ENCODE measurements at places on chromosomes 12 and 14. TPM values are rescaled to one million over a fixed set of nuclear protein-coding genes. Genes with fewer than 3 reads are reported as not detected.
A peak's percentile ranks its signal among the peaks of the same experiment; 100 is the strongest.

GRCh38 chr14:31484754-31485153 is 3.1 kb downstream of the GPR33 start:
- DNase-seq: no peak

DNA sequence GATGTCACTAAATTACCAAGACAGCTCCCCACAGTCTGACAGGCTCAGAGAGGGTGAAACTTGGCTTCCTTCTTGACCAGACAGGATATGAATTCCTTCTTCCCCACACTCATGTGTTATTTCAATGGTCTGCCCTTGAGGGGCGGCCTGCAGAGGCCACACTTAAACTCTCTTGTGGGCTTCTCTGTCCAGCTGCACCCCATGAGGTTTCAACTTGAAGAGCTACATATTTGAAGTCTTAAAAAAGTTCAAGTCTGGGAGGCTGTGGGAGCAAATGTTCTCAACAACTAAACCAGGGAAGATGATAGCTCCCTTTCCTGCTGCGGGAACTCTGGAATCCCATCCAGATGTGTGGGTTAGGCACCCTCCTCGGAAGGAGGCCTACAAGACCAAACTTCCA is 98.3 kb downstream of the TTC7B start:
- DNase-seq: no peak

GRCh38 chr12:65898241-65898640 is 74.0 kb downstream of the HMGA2 start:
- no peak for DNase-seq

GRCh38 chr14:65297744-65298143 is 114.8 kb upstream of the FUT8 start:
- no peak for DNase-seq

DNA sequence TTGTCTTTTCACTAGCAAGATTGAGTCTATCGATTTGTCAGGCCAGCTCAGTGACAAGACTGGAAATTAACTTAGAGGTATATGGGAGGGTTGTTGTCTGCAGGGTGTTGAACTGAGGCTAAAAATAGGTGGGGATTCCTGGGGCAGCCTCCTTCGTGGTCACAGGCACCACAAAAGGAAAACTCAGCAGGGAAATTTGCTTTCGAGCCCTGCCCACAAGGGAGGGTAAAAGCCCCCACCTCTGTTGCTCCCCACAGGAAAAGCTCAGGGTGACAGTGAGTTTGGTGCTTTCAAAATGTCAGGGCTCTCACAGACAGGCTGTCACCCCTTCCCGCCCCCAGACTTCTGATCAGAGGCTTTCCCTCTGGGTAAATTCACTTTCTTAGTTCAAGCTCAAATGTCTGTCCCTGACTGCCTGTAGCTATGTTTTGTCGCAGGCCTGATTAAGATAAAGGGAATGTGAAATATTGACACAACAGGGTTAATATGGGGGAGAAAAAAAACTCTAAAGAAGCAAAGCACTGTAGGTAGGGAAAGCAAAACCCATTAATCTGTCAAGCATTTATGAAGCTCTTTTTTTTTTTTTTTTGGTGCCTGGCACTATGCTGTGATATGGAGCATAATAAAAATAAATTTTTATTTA is 11.7 kb upstream of the NFKBIA start:
- DNase-seq: peak; percentile 89

DNA sequence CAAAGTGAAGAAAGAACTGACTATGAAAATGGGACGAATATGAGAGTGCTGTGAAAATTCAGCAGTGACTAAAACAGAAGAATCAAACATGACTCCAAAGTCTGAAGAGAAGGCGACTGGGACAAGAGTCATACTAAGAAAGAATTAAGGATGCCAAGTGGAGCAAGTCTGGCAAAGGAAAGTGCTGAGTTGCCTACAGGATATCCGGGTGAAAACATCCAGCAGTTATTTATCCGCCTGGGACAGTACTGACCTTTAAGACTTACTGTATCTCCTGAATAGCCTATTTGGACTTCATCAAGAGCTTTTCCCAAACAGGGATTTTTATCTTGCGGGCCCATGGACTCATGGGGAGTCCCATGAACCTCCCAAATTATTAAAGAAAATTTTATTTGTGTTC is 41.1 kb downstream of the KICS2 start:
- no peak for DNase-seq

DNA sequence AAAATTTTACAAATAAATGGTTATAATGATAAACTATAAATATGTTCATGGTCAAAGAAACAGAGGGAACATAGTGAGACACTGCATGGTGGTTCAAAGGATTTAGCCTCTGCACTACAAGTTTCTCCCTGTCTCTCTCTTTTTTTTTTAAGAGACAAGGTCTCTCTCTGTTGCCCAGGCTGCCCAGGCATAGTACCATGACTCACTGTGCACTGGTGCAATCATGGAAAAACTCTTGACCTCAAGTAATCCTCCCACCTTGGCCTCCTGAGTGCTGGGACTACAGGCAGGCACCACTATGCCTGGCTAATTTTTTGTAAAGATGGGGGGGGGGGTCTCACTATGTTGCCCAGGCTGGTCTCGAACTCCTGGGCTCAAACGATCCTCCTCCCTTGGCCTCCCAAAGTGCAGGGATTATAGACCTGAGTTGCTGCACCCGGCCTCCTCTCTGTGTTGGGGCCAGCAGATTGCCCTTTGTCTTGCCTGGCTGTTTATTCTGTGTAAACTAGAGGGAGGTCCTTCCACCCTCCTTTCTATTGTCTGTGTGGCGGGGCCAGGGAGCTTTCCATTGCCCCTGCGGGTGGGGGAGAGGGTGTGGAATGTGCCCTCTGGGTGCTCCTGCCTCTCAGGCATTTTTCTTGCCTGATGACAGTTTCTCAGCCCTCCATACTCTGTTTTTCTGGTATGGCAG is 22.1 kb downstream of the MTHFD1 start:
- DNase-seq: no peak

PMCH gene
- total RNA-seq: 0.59 TPM

WNT1 gene
- not detected for total RNA-seq
